ENCODE measurements at places on chromosomes 7 and 10. TPM values are rescaled to one million over a fixed set of nuclear protein-coding genes. Genes with fewer than 3 reads are reported as not detected.

TOMM7 gene
- total RNA-seq = 111 TPM

DRGX gene
- total RNA-seq = not detected

PTF1A gene
- not detected for total RNA-seq

TSC22D4 gene
- total RNA-seq = 32.3 TPM

DNA sequence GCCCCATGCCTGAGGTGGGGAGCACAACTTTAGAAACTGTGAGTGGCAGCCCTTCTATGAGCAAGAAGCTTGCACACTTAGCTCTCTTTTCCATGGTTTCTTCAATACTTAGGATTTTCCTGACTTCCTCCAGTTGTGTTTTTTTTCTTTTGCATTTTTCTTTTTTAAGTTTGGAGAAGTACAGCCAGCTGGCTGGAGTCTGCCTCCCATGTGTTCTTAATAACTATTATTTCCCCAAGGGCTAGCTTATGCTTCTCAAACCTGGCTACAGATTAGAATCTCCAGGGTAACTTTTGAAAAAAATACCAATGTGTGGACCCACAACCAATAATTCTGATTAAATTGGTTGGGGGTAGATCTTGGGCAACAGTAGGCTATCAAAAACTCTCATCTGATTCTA lies 37.4 kb upstream of the MEOX2 start:
- no peak for DNase-seq

- no peak for DNase-seq
Measured at GRCh38 chr10:49134327-49134726, 506 bp upstream of the FAM170B start.

DNA sequence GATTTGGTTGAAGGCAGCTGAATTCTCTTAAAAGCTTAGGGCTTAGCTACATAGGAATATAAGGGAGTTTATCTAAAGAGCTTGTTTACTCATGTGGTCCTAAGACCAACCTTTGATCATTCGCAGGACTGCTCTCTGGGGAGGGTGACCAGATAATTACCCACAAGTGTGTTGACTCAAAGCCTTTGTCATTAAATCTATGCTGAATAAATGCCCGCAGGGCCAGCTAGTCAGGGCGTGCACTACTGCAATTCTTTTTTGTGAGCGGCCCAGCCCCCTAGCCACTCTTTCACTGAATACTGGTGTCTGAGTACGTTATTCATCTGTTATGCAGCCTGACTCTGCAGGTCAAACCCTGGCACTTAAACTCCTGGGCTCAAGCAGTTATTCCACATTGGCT lies 69.6 kb downstream of the AKAP9 start:
- DNase-seq = no peak

DNA sequence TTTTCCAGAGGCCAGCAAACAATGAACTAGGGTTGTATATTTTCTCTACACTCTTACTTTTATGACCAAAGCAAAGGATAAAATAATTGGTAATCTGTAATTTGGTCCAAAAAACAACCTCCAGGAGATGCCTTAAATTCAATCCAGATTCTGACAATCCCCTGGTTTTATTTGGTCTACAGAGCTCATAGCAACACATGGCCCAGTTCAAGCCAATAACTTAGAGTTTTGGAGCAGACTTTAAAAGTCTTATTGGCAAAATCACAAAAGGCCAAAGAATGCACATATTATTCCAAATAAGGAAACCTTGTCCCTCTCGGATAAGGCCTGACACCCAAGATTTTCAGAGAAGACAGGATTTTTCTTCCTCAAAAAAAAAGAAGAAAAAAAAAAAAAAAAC lies 51.9 kb downstream of the SORBS1 start:
- DNase-seq = no peak

GRCh38 chr10:69901628-69902505 lies 100.2 kb downstream of the COL13A1 start:
- peak; percentile 79 for DNase-seq

- no peak for DNase-seq
Measured at GRCh38 chr10:126459032-126459831, 71.0 kb upstream of the ADAM12 start.

- DNase-seq = no peak
Measured at GRCh38 chr7:64653721-64654401, 12.1 kb upstream of the ZNF107 start.

- no peak for DNase-seq
Measured at GRCh38 chr10:104146882-104147281, 24.9 kb downstream of the SFR1 start.

DNA sequence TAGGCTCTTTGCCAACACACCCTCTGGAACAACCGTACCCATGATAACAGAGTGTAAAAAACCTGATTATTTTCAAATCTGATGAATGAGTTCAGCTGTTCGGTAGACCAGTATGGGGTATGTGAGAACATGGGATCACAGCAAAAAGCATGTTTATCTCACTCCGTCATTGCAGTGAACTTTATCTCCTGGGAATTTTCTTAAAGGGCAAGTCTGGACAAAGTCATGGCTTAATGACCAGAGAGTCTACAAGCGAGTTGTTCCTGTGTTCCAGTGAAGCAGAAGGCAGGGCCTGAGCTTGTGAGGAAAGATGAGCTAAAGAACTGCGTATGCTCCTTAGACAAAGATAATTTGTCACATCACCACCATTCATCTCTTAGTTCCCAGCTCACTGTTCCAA lies 219.7 kb downstream of the TRIL start:
- DNase-seq = no peak

- no peak for DNase-seq
Measured at GRCh38 chr7:39252916-39253315, 275.2 kb downstream of the POU6F2 start.

- no peak for DNase-seq
Measured at GRCh38 chr10:92153-92552, 43.1 kb upstream of the TUBB8 start.

DNA sequence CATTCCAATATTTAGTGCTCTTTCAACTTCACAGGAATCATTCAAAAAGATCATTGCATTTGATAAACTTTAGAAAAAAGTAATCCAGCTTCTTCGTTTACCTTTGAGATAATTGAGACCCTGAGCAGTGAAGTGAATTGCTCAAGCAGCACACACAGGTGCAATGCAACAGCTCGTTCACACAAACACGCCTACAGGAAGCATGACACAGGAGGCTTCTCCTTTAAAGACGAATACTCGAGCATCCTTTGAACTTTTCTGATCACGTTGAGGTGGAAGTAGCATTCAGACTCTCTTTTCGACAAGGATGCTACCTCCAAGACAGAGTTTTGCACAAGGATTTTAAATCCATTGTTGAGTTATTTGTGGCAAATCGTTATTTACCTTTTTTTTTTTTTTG lies 18.0 kb upstream of the RSU1 start:
- no peak for DNase-seq

- no peak for DNase-seq
Measured at GRCh38 chr10:79168210-79168609, 99.4 kb downstream of the ZMIZ1 start.

DNA sequence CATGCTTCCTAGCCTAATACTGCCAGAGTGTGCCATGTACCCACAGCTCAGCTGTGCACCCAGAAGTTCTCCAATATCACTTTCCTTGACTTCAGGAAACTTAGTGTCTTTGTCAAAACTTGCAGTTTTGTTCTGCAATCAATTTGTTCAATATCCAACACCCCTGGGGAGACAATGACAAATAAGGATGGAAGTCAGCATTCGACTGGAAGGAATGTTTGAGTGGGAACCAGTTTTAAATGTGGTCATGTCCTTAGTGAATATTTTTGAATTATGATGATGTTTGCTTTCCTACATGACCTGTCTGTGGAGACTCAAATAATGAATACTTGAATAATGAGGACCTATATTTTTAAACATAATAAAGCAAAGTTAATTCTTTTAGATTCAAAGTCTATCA lies 112.0 kb downstream of the ANK3 start:
- no peak for DNase-seq

Data from dermis blood vessel endothelial cell (primary cell).